ENCODE measurements at places on chromosomes 4 and X.

GRCh38 chr4:17562157-17562556 is 14.8 kb upstream of the LAP3 start:
- no peak for DNase-seq

DNA sequence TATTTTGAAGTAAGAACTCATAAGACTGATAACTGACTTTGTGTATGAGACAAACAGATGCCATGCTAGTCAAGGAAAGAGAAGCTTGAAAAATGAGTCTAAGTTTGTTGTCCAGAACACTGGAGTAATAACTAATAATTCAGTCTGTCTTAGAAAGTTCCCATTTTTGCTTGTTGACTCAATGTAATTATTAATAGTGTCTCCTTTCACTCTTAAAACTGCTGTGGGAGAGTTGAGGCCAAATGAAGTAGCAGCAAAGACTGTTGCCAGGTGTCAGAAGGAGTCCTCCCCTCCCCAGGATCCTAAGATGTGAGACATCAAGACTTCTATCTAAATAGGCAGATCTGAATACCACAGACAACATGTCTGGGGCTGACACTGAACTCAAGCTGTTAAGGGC is 20.8 kb upstream of the FAM13A start:
- DNase-seq: no peak

GRCh38 chr4:168708108-168708507 is 211.3 kb downstream of the PALLD start:
- no peak for DNase-seq

DNA sequence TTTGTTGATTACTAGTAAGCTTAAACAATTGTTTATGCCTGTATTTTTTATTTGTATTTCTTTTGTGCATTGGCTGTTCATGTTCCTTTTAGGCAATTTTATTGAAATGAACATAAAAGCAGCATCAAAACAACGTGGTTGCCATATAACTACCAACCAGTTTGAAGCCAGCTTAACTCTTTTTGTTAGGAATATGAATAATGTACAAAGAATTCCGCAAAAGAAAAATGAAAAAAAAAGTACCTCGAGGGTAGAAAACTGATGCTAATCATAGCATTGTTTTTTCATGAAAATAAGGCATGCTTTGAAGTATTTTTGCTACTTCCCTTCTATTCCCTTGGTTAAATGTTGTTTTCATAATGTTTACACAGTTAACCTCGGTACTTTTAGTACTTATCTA is 1024.0 kb upstream of the SLIT2 start:
- no peak for DNase-seq

DNA sequence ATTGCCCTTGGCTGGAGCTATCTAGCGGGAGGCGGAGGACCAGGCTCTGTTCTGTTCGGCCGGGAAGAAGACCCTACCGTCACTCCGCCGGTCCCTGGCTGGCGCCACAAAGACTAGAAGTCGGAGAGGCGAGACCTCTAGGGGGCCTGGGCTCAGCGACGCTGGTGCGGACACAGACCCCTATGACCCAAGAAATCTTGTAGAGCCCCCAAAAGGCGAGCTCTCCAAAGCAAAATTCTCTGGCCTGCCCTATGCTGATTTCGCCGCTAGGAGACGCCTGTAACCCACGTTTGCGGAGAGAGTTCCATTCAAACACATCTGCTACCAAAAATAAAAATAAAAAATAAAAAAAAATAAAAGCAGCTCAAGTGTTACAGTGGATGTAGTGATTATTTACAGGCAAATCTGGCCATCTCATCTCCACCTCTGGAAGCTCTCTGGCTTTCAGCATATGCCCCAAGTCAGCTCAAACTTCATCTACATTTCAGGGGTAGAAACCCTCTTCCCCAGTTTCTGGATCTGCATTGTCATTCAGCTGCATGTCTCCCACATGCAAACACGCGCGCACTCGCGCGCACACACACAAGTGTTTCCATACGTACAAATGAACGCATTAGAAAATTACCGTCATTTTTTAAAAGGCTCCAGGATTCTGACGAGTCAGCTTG is 2.4 kb upstream of the PCDH10 start:
- no peak for DNase-seq

DNA sequence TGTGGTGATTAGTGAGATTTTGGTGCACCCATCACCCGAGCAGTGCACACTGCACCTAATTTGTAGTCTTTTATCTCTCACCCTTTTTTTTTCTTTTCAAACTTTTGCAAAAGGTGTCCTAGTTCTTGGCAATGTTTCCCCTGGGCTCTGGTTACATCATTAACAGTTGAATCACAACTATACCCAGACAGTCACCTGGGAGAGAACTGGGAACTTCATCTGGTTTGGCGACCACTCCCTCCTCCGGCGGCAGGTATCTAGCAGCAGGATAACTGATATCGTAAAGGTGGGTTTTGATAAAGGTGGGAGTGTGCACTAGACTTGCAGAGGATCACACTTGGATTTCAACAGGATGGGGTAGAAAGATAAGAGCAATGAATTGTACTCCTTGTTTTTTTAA is 140.5 kb downstream of the CHIC2 start:
- DNase-seq: no peak

DNA sequence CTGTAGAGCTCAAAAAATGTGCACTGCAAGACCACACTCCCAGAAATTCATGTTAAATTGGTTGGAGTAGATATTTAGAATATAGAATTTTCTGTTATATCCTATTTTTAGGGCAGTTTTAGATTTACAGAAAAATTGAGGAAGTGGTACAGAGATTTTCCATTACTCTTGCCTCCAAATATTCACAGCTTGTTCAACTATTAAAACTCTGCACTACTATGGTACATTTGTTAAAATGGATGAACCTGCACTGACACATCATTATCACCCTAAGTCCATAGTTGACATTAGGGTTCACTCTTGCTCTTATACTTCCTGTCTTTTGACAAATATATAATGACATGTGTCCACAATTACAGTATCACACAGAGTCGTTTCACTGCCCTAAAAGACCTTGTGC is 1724.5 kb downstream of the C4orf33 start:
- DNase-seq: no peak

DNA sequence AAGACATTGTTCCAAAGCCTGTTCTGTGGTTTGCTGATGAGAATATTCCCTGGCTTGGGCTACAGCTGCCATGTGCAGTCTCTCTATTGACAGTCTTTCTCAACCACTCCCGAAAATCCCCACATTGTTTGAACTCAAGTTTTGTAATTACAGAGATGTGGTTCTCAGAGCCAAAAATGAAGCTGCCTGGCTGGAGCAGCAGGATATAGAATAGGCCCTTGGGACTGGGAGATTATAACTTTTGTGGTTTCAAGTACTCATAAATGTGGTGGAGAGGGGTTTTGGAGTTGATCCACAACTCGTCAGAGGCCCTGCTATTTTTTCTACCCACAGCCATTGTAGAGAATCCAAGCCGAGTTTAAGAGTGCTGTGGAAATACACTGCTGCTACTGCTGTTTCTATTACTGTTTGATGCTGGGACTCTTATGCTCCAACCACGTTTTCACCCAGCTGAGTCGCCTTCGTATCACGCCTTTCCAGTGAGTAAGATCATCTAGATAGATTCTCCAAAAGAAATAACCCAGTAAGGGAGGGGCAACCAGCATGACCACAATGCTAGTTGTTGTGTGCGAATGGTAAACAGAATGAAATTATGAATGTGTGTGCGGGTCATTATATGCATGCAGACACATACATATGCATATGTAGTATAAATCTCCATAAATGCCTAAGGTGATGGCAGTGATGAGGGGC is 57.1 kb upstream of the ATXN3L start:
- no peak for DNase-seq

DNA sequence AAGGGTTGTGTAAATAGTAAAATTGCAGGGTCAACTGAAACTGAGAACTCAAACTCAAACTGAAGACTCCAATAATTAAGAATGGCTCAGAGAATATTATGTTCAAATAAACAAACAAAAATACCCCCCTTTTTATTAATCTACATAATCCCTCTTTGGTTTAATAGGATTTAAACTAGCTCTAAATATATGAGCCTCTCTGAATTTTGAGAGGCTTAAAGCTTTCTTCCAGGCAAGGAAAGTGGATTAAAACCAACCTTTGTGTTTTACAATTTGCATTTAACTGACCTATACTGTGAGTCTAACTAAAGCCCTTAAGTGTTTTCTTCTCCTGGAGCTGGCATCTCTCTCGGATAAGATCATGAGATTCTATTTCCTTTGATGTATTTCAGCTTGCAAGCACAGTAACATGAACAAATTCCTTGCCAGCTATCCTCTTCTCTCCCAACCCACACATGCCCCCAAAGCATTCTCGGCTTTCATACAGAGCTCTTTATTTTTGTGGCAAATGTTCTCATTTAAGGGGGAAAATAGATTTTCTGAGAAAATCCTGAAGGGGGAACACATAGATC is 1310.8 kb upstream of the AGA start:
- no peak for DNase-seq

- no peak for DNase-seq
These were observed 2.2 kb upstream of the NKX1-1 start for GRCh38 chr4:1408418-1408817.

- no peak for DNase-seq
These were observed 22.0 kb upstream of the SUPT20HL2 start for GRCh38 chrX:24335871-24336270.

- no peak for DNase-seq
These were observed 10.7 kb upstream of the LRBA start for GRCh38 chr4:151025759-151026158.

DNA sequence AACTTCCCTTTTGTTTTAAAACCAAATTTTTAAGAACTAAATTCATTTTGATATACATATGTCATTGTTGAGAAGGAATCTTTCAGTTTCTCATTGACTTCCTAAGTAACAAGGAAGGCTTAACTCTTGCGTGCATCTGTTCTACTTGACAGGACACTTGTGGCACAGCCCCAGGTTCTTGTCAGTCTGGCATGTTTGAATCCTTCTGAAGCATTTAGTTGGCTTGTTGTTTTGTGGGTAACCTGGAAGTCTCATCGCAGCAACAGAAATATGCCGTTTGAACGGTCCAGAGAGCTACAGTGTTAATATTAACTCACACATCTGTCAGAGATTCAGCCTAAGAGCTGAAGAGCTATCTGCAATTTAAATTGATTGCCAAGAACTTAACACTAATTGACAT is 76.0 kb downstream of the GLRA3 start:
- no peak for DNase-seq

- DNase-seq: no peak
These were observed 310.0 kb upstream of the AADAT start for GRCh38 chr4:170399581-170400293.

GRCh38 chrX:10714531-10714930 is 94.1 kb upstream of the MID1 start:
- no peak for DNase-seq

DNA sequence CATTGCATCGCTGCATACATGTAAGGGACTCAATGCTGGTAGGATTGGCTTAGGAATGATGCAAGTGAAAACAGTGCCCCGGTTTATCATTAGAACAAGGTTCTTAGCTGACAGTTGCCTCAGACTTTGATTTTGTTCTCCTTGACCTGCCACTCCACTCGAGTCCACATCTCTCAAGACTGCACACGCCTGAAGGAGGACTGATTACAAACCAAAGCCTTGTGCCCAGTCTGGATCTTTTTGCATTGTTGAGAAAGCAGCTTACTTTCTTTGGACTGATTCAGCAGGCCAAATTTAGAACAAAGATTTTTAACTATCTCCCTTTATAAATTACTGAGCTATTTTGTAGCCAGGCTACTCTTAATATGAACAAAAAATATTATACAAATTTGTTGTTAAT is 125.6 kb downstream of the PTTG2 start:
- DNase-seq: no peak

GRCh38 chr4:93710847-93711430 is 117.6 kb upstream of the ATOH1 start:
- no peak for DNase-seq

DNA sequence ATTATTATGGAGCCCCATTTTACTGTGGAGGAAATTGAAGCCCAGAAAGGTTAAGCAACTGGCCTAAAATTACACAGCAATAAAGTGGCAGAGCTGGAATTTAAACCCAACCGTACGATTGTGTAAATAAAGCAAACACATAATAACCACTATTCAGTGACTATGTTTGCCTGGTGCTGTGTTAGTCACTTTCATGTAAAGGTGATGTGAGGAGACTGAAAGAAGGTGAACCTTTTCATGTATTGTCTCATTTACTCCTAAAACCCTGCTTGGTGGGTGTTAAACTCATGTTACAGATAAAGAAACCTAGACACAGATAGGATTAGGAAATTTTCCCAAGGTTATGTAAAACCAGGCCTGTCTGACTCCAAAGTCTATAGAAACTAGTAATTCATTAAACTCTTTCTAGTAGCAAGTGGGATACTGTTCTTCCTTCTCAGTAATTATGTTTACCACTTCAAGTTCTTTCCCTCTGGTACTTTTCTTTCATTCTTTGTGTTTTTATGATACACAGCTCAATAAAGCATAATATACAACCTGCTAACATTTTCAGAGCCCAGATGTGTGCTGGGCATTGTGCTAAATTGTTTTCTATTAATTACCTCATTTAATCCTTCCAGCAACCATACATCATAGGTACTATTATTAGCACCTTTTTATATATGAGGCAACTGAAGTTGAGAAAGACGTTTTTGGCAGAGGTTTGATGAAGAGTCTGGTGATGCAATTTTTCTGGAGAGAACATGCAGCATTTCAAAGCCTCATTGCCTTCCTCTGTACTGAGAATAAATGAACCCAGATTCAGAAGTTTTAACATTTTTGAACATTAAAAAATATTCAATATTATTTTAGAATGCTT is 202.7 kb downstream of the SPRY1 start:
- DNase-seq: no peak

DNA sequence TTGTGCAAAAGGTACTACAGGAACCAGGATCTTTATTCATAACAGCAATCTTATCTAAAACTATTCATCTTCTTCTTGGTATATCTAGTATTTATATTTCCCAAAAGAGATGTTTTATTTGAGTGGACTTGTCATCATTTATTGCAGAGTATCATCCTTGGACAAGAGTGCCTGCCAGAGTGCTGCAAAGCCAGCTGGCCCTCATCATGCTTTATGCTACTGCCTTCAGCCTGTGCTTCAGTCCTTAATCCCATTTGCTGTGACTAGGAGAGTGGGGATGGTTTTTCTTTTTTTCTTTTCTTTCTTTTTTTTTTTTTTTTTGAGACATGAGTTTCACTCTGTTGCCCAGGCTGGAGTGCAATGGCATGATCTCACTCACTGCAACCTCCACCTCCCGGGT is 33.5 kb upstream of the ELF2 start:
- no peak for DNase-seq

- DNase-seq: no peak
These were observed 58.8 kb downstream of the SPRY1 start for GRCh38 chr4:123455360-123455759.

- no peak for DNase-seq
These were observed 119.2 kb downstream of the NAA11 start for GRCh38 chr4:79206660-79207059.
